ENCODE measurements at places on chromosomes 2 and 18. TPM values are rescaled to one million over a fixed set of nuclear protein-coding genes. Genes with fewer than 3 reads are reported as not detected.
A peak's percentile ranks its signal among the peaks of the same experiment; 100 is the strongest.

UGT1A4 gene
- not detected for total RNA-seq

NT5C1B gene
- total RNA-seq, result not detected

MAP3K19 gene
- total RNA-seq, result not detected

NEUROD1 gene
- not detected for total RNA-seq

CIDEA gene
- not detected for total RNA-seq

GRCh38 chr2:138830547-138830946, 50.4 kb upstream of the NXPH2 start:
- no peaks in the 10 kb centered on the region for H3K36me3 ChIP-seq
- DNase-seq, result no peak
- H3K27me3 ChIP-seq, result no peaks in the 10 kb centered on the region
- H3K27ac ChIP-seq, result no peak overlapping the region

GRCh38 chr2:100561191-100561590, 1.6 kb upstream of the PDCL3 start:
- no peak overlapping the region for H3K27ac ChIP-seq
- no peak for DNase-seq
- H3K4me3 ChIP-seq, result no peak overlapping the region

GRCh38 chr18:11839556-11839955, 11.7 kb upstream of the CHMP1B start:
- H3K36me3 ChIP-seq, result no peaks in the 10 kb centered on the region
- H3K27me3 ChIP-seq, result no peaks in the 10 kb centered on the region
- H3K4me1 ChIP-seq, result no peaks in the 10 kb centered on the region
- no peak for DNase-seq
- no peak overlapping the region for H3K4me3 ChIP-seq

- H3K4me3 ChIP-seq, result no peak overlapping the region
- H3K27ac ChIP-seq, result no peak overlapping the region
- peak; percentile 60 for DNase-seq
- peaks cover 43% of the 10 kb centered on the region for H3K4me1 ChIP-seq
Measured at GRCh38 chr2:45889053-45889452, 237.6 kb downstream of the PRKCE start.

- H3K27ac ChIP-seq, result no peak overlapping the region
- H3K36me3 ChIP-seq, result no peaks in the 10 kb centered on the region
- H3K27me3 ChIP-seq, result peaks cover 3% of the 10 kb centered on the region
- DNase-seq, result no peak
- H3K4me3 ChIP-seq, result no peak overlapping the region
Measured at GRCh38 chr2:213202011-213202410, 50.6 kb upstream of the IKZF2 start.

GRCh38 chr2:239548965-239549595, 148.3 kb upstream of the HDAC4 start:
- no peak overlapping the region for H3K4me3 ChIP-seq
- DNase-seq, result no peak
- no peaks in the 10 kb centered on the region for H3K36me3 ChIP-seq
- peaks cover 27% of the 10 kb centered on the region for H3K4me1 ChIP-seq
- H3K27ac ChIP-seq, result no peak overlapping the region

DNA sequence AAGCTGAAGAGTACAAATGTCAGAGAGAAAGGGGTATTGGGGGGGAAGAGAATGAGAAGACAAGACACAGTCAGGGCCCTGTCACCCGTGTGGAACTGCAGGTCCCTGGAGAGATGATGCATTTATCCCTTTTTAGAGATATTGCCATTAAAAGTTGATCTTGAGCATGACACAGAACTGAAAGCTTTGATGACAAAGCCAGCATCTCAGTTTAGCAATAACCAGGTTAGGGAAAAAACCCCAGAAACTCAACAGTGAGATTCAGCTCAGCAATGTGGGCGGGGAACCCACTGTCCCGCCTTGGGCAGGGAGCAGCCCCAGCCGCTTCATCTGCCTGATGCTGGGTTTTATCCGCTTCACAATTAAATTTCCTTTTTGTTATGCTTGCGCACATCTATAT, 181.1 kb downstream of the NEDD4L start:
- no peak overlapping the region for H3K4me3 ChIP-seq
- H3K27me3 ChIP-seq, result no peaks in the 10 kb centered on the region
- H3K36me3 ChIP-seq, result no peaks in the 10 kb centered on the region
- DNase-seq, result no peak
- H3K4me1 ChIP-seq, result no peaks in the 10 kb centered on the region

DNA sequence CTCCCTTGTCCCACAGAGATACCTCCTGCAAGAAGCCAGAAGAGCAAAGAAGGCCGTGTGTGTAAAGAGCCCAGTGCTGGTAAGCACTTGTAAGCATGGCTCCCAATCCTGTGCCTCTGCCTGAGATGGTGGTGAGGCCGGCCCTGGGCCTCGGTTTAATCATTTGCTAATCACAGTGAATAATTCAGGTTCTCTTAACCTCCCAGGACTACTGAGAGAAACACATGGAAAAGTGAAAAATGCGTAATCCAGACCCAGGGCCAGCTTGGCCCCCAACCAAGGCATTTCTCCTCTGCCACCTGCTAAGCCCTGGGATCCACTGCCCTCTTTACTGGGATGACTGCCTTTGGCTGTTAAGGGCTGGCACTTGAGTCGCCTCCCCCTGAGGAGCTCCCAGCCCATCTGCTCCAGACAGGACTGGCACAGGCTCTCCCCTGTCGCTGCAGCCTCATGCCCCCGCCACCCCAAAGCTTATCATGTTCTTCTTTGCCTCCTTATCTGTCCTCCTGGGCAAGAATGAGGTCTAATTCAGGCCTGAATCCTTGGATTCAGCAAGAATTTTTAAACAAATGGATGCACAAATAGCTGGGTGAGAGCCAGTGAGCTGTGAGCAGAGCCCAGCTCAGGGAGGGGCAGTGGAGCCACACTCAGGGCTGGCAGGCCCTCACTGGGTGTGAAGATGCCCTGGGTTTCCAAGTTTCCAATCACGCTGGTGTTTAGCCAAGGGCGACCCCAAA, 193.9 kb upstream of the HS6ST1 start:
- H3K36me3 ChIP-seq, result no peaks in the 10 kb centered on the region
- no peak for DNase-seq
- no peak overlapping the region for H3K27ac ChIP-seq
- no peaks in the 10 kb centered on the region for H3K27me3 ChIP-seq

DNA sequence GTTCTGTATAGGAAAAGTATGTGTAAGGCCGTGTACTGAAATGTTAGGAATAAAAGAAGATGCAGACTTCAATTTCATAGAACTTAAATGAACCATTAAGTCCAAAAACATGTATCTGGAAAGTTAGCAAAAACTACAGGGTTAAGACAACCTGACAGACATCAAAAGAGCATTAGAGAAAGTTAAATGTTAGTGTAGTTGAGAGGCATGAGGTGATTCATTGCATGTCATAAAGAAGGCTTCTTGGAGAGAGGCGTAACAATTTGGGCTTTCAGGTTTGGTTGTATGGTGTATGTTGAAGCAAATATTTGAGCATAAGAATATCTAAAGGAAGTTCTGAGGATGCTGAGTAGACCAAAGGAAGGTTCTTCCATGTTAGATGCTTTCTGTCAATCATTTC, 6.3 kb downstream of the EPC2 start:
- no peak for DNase-seq
- H3K36me3 ChIP-seq, result no peaks in the 10 kb centered on the region
- H3K4me3 ChIP-seq, result no peak overlapping the region
- no peaks in the 10 kb centered on the region for H3K27me3 ChIP-seq

DNA sequence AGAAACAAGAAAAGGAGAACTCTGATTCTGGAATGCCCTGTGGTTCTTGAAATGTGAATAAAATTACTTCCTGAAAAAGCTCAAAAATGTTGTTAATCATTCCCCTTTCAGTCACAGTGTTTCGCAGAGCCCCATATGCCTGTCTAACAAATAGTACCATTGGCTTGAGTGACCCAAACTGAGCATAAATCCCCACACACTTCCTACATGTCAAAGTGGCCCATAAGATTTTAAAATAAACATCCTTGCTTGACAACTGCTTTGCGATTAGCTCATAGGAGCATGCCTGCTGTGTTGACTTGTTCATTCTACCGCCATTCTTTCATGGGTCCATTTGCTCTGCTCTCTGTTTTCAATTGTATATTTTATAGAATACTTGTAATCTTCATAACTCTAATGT, 377.8 kb upstream of the SMIM21 start:
- DNase-seq, result no peak
- no peaks in the 10 kb centered on the region for H3K4me1 ChIP-seq
- H3K36me3 ChIP-seq, result no peaks in the 10 kb centered on the region
- no peaks in the 10 kb centered on the region for H3K27me3 ChIP-seq
- H3K4me3 ChIP-seq, result no peak overlapping the region

DNA sequence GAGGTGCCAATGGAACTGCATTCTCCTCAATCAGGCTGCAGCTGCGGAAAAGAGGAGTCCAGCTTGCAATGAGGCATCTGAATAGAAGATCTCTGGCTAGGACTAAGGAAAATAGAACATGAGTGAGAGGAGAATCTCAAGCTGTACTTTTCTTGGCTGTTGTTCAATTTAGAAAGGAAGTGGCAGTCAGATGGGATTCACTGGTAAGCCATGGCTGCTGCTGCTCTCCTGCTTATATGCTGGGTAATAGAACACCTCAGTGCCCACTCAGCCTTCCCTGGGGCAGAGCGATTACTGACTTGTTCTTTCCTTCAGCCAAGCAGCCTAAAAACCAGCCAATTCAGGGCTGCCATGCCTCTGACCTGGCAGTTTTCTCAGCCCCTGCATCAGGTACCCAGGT, 17.6 kb upstream of the CHST9 start:
- H3K4me1 ChIP-seq, result no peaks in the 10 kb centered on the region
- no peaks in the 10 kb centered on the region for H3K36me3 ChIP-seq
- H3K4me3 ChIP-seq, result no peak overlapping the region
- no peak for DNase-seq
- H3K27ac ChIP-seq, result no peak overlapping the region

GRCh38 chr18:12254820-12255511, 805 bp downstream of the CIDEA start:
- H3K36me3 ChIP-seq, result no peaks in the 10 kb centered on the region
- H3K4me3 ChIP-seq, result no peak overlapping the region
- no peak for DNase-seq
- H3K4me1 ChIP-seq, result no peaks in the 10 kb centered on the region
- H3K27me3 ChIP-seq, result peaks cover 3% of the 10 kb centered on the region
- H3K27ac ChIP-seq, result no peak overlapping the region

DNA sequence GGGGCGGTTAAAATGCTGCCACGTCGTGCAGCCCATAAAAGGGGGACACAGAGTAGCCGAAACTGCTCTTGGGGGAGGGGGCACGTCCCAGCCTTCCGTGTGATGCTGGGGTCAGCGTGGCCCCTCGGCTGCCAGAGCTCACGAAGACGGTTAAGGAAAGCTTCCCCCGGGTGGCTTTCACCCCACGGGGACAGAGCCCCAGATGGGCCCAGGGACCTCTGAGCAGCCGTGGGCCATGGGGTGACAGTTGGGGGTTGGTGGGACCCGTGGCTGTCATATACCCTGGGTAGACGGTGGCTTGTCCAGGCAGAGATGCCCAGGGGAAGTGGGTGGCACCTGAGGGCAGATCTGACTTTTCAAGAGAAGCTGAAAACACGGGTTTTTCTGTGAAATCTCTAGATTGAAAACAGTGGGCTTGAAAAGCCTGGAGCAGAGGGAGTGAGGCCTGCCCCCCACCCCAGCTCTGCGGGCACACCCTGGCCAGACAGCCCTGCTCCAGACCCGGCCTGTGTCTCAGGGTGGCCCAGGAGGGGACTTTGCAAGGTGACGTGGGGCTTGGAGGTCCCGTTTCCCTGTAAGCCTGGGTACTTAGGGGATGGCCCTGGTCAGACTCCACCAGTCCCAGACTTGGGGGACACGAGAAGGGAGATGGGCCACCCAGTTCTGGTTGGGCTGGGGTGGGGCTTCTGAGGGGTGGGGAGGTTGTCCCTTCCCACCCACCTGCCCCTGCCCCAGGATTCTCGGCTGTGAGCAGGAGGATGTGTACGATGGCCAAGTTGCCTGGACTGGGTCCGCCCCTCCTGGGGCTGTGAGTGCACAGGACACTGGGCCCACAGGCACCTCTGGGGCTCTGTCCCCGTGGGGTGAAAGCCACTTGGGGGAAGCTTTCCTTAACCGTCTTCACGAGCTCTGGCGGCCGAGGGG, 652 bp downstream of the NEU4 start:
- H3K36me3 ChIP-seq, result no peaks in the 10 kb centered on the region
- no peak for DNase-seq
- no peaks in the 10 kb centered on the region for H3K27me3 ChIP-seq
- no peak overlapping the region for H3K4me3 ChIP-seq
- no peak overlapping the region for H3K27ac ChIP-seq

- no peaks in the 10 kb centered on the region for H3K4me1 ChIP-seq
- H3K27ac ChIP-seq, result no peak overlapping the region
- H3K4me3 ChIP-seq, result no peak overlapping the region
- no peaks in the 10 kb centered on the region for H3K36me3 ChIP-seq
Measured at GRCh38 chr2:9251154-9252001, 44.8 kb downstream of the ASAP2 start.

DNA sequence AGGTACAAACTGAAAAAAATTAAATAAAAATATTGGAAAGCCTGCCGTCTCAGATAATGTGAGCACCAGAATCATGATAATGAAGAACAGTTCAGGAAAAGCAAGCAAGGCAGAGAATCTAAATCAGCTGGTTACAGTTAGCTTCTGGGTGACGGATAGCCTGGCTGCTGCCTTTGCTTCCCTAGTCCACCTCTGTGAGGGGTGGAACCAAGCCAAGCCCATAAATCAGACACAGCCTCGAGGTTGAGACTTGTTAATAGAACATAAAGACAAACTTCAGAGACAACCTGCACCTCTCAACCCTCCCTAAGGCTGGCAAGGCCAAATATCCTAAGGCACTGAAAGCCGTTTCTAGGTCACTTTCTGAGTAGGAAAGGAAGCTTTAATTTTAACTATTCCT, 334.7 kb upstream of the SLC39A10 start:
- H3K4me1 ChIP-seq, result no peaks in the 10 kb centered on the region
- no peak overlapping the region for H3K27ac ChIP-seq
- no peak overlapping the region for H3K4me3 ChIP-seq
- H3K27me3 ChIP-seq, result no peaks in the 10 kb centered on the region
- no peak for DNase-seq
- no peaks in the 10 kb centered on the region for H3K36me3 ChIP-seq
